Activated T-helper 9 cell treated with anti-CD3 and anti-CD28 coated beads, Interleukin-2, amount 50 U/mL, for 16 hours (primary cell): ENCODE measurements at places on chromosomes 1 and 21.

DNA sequence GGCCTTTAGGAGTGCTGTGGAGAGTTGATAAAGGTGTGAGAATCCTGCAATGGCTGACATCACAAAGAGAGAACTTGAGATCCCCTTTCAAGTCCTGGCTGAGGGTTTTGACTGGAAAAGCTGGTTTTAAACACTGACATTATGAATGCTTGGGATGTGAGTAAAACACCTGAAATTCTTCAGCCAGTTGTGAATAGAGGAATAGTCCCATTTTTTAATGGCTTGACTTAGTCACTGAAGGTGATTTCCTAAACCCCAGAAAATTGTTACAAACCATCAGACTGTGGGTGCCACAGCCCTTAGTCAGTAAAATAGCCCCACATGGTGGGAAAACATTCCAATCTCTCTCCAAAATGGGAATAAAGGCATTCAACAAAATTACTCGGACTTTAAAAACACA is 107.7 kb upstream of the LMO4 start:
- DNase-seq, result no peak

DNA sequence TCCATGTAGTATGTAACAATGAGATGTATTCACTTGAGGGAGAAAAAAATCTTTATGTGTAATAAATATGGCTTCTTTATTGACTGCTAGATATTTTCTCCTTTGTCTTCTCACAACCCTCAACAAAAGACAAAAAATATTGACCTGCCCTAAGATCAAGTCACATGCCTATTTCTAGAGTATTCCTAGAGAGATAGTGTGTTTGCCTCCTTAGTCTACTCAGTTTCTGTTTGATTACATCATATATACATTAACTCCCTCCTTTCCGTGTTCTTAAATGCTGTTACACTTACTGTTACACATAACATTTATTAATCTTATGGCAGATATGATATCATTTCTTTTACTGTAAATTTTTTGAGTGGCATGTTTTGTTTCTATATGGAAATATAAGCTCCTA is 281.6 kb upstream of the RGS18 start:
- no peak for DNase-seq

DNA sequence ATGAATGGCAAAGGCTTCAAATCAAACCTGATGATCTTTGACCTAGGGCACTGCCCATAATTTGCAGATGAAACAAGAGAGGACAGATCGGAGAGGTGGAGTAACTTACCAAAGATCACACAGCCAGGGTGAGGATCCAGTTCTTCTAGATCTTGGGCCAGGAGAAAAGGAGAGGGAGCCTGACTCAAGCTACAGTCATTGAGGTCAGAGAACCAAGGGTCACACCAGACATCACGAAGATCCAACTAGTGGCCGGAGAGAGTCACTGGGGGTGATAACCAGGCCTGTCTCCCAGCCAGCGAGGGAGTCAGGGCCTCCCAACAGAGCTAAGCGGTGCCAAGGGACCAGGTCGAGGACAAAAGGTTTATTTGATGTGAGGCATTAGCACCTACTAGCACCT is 115.0 kb downstream of the RIPK4 start:
- no peak for DNase-seq

- DNase-seq, result no peak
Observed at GRCh38 chr1:230283678-230284077, 142.5 kb downstream of the PGBD5 start.

DNA sequence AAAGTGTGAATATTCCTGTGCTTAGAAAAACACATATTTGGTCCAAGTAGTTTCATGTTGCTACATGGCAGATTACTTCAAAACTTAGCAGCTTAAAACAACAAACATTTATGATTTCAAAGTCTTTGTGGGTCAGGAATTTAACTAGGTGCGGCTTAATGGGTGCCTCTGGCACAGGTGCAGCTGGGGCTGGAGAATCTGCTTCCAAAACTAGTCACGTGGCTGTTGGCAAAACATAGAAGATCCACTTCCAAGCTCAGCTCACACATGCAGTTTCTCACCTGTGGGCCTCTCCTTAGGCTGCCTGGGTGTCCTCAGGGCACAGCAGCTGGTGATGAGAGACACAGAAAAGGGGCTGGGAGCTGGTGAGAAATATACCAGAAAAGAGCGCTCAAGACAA is 263.4 kb downstream of the TTLL7 start:
- DNase-seq, result no peak

GRCh38 chr1:89815611-89816010 is 5.2 kb upstream of the LRRC8D start:
- no peak for DNase-seq

DNA sequence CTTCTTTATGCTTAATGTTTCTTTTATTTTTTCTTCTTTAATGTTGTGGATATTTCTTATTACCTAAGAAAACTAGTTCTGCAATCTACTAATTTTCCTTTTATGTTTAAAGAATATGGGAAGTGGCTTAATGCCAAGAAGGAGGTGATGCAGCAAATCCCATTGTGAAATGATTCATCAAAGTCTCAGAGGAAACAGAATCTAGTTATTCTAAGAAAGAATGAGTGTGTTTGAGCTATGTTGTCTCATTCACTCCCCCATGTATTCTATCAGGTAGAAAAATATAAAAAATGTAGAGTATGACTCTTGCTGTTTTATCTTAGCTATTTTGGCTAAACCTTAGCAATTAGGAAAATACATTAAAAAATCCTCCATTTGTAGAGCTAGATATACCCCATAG is 659.9 kb upstream of the RGS18 start:
- no peak for DNase-seq

DNA sequence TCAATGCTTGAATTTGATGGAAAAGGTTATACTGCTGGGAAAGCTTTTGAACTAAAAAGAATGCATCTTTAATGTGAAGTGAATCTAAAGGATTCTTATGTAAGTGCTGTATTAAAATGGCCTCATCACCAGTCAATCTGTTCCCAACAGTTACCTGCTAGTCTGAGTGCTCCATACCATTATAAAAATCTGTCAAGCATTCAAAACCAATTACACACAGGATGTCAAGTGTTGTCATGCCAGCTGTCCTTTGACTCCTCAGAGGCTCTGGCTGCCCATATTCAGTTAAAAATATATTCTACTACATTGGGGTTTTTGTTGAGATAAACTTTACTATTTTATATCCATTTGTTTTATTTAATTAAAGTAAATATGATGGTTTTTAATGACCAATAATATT is 1587.7 kb downstream of the AMY1C start:
- DNase-seq, result no peak

GRCh38 chr21:37907076-37907475 is 9.2 kb downstream of the KCNJ6 start:
- DNase-seq, result no peak

GRCh38 chr1:184562806-184563205 is 176.0 kb downstream of the C1orf21 start:
- no peak for DNase-seq

- DNase-seq, result no peak
Observed at GRCh38 chr1:29123887-29124365, at the start of gene TMEM200B. TMEM200B (minus strand) TSS chr1:29123903; CDS start chr1:29121828, 2,075 bp downstream.

DNA sequence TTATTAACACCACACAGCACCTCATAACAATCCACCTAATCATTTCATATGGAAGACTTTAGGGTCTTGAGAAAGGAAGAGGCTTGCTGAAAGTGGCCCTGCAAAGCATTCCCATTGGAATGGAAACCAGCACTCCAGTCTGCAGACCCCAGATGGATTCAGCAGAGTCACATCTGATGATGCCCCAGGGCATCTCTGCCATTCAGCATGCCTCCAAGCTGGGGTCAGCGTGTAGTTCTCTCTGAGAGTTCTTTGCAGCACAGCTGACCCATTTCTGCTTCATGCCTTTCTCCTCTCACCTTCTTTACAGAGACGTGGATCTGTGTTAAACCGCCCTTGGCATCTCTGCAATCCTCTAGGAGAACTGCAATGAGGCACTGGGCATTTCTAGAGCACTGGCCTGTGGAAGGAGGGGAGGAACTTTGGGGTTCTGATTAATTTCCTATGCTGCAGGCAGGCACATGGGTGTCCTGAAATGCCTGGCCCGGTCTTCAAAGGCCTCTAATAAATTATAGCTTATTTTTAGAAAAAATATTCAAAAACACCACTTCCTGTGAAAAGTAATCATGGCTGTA is 2.6 kb upstream of the LUZP1 start:
- no peak for DNase-seq

- no peak for DNase-seq
Observed at GRCh38 chr1:43255438-43256210, 14.2 kb upstream of the TMEM125 start.

- DNase-seq, result no peak
Observed at GRCh38 chr1:152110365-152110859, 4.8 kb downstream of the TCHH start.

GRCh38 chr1:177897998-177898654 is 71.7 kb downstream of the SEC16B start:
- DNase-seq, result no peak

DNA sequence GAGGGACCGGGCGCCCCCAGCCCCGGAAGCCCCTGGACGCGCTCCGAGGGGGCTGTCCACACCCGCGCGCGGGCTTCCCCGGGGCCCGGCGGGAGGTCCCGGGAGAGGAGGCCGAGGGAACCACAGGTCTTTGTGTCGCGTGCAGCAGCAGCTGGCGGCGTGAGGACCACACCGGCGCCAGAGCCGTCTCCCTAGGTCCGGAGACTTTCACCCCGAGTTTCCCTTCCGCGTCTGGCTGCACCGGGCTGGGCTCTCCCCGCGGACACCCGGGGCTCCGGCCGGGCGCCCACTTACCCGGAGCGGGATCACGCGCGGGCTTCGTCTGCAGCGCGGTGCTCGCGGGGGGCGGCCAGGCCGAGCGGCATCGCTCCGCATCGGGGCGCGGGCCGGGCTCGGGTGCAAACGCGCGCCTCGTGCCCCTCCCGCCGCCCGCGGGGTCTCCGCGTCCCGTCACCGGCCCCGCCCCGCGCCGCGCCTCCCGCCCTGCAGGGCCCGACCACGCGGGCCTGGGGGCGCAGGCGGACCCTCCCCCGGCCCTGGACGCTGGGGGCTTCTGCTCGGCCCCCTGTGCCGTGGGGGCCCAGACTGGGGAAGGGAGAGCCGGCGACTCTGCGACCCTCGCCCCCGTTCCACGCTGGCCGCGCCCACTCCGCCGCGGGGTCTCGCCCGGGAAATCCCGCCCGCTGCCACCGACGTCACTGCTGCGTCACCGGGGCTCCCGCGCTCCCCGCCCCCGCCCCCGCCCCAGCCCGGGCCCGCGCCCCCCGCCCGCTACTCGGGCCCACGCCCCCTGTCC is at the start of gene GNG4:
Gene GNG4 (minus strand): TSS at position 417 of the 796 bp plus-strand sequence. CDS start 65,946 bp downstream, outside the sequence.
- no peak for DNase-seq

DNA sequence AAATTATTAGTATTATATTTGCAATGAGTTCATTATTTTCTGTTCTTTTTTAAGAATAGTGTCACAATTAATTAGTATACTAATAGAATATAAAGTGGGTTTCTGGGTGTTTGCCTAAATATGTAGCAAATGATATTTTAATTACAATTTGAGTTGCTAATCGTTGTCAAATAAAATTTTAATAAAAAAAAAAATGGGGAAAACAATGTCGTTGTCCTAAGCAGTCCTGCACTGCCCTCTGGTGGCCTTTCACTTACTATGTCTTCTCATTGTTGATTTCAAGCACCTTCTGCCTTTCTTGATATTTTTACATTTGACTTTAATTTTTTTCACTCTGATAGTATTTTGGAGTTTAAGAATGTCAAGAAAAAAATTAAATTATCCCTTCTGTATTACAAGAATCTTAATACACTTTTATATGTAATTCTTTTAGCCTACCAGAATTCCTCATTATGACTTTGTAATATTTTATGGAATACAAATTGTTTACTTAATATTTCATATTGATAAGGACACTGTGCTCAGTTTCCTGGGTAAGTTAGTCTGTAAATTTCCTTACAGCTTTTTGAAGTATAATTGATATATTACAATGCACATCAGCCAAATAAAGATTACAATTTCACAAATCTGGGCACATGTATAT is 104.5 kb upstream of the FMN2 start:
- DNase-seq, result no peak

DNA sequence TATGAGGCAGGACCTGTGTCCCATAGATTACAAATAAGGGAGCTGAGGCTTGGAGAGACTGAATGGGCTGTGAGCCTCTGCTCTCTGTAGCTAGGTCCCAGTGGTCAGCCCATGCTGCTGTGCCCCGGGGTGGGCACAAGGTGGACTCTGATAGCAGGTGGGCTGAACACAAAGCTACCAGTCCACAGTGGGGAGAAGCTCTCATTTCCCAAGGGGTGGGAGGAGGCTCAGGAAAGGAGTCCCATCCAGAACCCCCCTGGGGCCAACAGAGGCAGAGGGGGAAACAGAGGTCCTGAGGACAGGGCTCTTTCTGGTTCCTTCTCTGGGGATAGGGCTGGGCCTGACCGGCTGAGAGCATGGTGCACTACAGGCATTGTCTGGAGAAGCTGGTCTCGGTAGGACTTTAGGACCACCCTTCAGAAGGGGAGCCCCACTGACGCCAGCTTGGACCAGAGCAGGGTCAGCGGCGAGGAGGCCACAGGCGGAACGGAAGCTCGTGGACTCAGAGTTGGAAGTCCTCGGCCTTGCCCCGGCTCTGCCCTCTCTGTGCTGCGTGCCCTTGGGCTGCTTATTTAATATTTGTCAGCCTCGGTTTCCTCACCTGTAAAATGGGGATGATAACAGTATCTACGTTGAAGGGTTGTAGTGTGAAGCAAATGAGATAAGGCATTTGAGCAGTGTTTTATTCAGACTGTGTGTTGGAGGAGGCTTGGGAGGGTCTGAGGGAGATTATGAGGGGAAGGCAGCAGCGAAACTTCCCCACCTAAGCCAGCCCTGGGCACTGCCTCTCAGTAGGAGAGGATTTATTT is 26.6 kb downstream of the SDE2 start:
- no peak for DNase-seq

- no peak for DNase-seq
Observed at GRCh38 chr1:66562561-66562960, 28.6 kb downstream of the SGIP1 start.
